GM18507 (cell line): ENCODE measurements at places on chromosomes 5 and 9.

- DNase-seq, result no peak
Measured at GRCh38 chr9:32253731-32254130, 130.7 kb upstream of the ACO1 start.

DNA sequence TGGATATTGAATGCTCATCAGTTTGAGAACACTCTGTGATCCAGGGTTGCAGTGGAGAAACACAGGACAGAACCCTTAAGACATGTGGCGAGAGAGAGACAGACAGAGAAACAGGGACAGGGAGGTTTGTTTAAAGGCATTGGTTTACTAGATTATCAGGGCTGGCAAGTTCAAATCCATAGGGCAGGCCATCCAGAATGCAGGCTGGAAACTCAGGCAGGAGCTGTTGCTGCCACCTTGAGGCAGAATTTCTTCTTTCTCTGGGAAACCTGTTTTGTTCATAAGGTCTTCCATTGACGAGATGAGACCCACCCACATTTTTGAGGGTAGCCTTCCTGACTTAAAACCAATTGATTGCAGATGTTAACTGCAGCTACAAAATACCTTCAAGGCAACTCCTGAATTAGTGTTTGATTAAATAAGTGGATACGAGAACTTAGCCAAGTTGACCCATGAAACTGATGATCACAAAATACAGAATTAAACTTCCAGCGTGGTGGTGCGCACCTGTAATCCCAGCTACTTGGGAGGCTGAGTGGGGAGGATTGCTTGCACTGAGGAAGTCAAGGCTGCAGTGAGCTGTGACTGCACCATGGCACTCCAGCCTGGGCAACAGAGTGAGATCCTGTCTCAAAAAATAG is 55.9 kb downstream of the NSUN2 start:
- DNase-seq, result no peak

DNA sequence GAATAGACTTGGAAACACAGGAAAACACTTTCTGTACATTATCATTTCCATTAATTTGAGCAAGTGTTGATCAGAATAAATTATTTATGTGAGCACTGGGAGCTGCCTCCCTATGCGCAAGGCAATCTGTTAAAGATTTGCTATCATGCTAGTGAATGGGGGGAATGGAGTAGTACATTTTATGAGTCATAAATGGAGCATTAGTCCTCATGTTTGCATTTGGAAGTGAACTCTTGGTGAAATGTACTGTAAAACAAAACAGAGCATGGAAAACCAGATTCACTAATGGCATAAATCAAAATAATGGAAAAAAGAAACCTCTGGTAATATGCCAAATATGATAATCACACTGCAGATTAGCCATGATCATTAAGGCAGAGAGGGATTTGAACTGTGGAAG is 40.5 kb upstream of the TMC1 start:
- DNase-seq, result no peak

DNA sequence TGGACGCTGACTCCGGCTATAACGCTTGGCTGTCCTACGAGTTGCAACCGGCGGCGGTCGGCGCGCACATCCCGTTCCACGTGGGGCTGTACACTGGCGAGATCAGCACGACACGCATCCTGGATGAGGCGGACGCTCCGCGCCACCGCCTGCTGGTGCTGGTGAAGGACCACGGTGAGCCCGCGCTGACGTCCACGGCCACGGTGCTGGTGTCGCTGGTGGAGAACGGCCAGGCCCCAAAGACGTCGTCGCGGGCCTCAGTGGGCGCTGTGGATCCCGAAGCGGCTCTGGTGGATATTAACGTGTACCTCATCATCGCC is 2.1 kb downstream of the PCDHA12 start:
- DNase-seq, result no peak

DNA sequence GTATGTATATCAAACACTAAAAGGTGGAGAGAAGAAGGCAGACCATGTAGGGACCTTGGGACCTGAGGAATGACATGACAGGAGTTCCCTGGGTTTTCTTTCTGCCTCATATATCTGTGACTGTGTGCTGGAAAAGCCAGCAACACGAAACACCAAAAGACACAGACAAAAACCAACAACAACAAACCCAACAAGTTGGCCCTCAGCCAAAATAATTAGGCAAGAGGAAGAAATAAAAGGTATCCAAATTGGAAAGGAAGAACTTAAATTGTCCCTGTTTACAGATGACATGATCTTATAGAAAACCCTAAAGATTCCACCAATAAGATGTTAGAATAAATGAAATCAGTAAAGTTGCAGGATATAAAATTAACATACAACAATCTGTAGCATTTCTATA is 21.7 kb downstream of the ABO start:
- DNase-seq, result no peak
